Esophagus squamous epithelium (tissue), 5 donors: ENCODE measurements at places on chromosomes 6 and 20.

DNA sequence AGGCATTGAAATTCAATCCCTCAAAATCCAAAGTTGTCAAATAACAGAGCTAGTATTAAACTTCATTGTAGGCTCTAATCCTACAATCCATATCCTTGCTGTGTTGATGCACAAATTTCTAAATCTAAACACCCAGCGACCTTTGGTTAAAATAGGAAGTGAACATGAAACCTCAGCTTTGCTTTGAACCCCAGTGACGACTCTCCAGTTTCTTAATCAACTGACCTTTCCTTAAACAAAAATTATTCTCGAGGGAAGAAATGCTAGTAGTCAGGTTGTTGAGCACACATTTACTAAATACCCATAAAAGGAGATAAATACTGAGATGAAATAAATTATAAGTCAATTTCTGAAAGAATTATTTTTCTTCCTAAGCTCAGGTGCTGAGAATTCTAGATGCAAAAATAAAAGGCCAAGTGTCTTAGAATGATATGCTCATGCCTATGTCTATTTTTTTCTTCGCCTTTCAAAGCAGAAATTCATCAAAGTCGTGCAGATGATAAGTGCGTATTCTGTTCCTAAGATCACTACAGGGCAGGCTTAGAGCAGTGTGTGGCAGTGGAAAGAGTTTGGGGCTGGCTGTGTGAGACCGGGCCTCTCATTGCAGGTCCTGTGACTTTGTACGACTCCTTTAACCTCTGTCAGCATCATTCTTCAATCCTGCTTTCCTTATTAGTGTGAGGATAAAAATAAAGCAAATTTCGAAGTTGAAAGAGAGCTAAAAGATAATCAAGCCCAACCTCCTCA lies 208.7 kb downstream of the PRL start:
- no peak for DNase-seq

DNA sequence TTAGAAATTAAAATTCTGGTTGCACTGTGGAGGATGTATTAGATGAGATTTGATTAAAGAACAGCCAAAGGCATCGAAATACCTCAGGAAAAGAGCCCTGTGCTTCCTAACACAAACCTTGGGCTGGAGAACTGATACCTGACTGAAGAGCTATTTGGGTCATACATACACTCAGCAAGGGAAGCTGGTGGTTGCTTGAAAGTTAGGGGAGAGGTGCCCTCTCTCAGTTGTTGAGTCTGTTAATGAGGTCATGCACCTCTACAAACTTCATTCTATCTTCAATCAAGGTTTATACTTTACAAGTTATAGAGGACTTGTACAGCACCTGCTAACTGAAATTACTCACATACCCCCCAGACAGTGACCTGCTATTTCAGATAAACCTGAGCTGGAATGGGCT lies 25.5 kb downstream of the FAM184A start:
- no peak for DNase-seq

DNA sequence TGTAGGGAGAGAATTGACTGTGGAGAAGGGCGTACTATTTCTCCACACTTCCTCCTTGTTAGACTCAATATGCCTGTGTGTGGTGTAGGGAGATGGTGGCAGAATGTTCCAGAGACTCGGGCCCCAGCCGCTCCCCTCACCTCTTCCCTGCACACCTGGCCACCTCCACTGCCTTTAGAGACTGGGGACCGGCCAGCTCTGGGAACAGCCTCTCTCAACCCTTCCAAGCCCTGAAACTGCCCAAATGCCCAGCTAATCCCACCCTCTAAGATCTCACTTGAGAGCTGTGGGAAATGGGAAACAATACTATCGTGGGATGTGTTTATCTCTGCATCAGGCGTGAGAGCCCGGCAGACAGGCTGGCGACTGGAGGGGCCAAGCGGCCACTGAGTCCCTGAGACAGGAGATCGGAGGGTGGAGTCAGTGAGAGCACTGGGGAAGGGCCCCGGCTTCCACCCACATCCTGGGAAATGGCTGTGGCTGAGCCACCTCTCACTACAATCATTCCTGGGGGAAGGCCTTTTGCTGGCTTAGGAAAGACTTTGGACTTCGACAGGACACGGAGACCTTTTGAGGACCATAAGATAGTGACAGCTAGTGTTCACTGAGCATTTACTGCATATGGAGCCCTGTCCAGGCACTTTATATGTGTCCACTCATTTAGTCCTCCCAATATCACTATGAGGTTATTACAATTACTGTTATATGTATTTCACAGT lies 31.0 kb upstream of the MRPS18A start:
- DNase-seq: no peak

DNA sequence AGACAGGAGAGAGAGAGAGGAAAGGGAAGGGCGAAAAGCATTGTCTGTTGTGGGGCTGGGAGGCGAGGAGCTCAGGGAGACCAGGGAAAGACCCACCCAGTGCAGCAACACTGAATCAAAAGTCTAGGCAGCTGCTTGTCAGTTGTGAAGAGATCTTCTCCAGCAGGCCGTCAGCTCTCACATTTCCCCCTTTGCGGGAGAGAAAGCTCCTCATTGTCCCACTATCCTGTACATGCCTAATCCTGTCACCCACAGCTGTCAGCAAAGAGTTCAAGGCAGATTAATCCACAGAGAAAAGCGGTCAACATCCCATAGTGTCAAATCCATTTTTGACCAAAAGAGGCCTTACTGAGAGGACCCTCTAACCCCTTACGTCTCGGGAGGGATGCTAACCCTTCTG lies 27.3 kb downstream of the RNF182 start:
- DNase-seq: no peak

DNA sequence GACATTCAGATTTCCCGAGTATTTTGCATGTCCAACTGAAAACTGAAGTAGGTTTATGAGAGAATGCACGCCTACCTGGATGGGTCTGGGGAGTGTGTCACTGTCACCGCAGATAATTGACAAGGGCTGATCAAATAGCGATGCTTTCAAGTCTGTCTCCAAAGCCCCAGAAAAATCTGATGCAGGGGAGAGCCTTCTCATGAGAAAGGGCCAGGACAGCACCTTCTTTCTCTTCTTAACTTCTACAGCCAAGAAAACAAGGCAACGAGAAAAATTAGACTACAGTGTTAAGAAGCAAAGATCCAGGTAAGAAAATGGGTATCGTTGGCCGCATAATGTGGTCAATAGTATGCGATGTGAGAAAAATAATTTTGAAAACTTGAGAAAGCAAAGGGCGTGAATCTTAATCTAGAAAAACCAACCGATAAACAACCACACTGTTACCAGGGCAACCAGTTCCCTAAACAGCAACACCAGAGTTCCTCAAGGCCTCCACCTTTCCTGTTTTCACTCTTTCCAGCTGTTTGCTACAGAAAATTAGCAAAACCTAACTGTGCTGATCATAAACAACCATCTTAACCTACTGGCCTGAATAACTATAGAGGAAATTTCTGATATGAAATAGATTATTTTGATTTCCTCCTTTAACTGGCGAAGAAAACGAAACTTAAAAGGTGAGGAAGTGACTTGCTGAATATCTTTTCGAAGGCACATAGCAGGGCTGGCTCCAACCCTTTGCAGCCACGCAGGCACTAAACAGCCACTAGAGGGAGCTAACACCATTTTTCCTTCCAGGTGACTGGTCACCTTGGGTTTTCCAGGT lies 2.6 kb downstream of the TAGAP start:
- no peak for DNase-seq

- no peak for DNase-seq
Measured at GRCh38 chr20:8583566-8584043, 451.5 kb downstream of the PLCB1 start.

GRCh38 chr6:111653979-111654378 lies 48.3 kb upstream of the TRAF3IP2 start:
- no peak for DNase-seq

DNA sequence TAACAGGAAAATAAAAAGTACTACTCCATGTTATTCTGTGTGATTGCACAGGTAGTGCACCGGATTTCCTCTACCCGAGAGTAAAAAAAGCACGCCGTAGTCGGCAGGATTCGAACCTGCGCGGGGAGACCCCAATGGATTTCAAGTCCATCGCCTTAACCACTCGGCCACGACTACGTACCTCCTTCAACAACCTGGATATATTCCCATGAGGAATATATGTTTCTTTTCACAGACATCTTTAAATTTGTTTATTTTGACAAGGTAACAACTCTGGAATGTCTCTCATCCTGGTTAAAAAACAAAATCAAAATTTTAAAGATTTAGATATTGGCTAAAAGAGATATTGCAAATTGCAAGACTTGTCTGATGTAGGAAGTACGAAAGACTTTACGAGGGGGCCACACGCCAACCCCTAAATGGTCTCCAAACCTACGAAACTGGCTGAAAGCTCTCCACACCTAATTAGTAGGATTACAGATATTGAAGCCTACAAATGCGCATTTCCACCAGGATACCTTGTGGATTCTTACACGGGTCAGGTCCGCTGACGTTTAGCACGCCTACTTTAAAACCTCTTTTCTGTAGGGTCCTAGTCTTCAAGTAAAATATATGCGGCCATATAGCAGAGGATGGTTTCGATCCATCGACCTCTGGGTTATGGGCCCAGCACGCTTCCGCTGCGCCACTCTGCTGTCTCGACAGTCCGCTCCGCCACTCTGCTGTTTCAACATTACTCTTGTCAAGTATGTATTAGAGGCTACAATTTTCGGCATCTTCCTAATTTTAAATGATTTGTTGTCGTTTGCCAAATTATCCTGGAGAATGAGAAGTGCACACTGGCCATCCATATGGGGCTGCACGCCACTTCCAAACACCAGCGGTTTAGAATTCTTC lies 52.2 kb upstream of the BTN3A2 start:
- DNase-seq: no peak

DNA sequence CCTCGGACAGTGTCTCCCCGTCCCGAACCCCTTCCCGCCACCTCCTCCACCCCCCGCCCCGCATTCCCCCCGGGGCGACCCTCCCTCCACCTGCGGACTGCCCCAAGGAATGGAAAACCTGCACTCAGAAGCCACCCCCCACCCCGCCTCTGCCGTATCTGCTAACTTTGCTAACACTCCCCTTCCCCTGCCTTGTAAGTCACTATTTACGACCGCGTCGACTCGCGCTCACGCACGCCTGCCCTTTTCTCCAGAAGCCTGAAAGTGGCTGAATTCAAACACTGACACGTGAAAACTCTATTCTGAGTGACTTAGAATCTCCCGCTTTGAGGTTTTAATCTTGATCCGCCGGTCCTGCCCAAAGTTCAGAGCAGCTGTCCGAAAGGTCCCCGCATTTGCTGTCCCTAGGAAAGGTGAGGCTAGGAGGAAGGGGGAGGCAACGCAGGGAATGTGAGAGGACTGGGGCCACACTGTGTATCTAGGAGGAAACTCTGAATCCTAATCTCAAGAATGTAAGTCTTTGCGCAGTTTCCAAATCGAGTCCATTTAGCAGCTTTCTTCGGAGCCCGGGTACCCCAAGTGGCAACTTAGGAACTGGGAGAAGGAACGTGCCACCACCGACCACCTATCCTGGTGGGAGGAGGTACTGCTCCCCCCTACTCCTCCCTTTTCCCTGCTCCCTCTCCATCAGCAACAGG lies 9.3 kb upstream of the POU3F2 start:
- DNase-seq: no peak

DNA sequence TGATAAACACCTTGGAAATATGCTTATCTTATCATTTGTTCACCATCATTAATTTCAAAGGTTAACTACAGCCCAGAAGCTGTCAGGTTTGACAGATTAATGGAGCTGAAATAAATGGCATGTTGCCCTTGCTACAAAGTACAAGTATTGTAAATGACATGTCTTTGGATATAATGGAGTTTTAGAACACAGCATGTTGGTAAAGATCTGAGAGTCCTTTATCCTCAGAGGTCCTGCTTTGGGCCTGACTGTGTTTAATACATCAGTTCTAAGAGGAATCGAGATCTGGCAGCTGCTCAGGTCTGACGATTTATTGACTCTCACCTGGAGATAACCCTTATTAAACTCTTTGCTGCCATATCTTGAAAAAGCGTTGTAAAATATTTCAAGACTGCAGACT lies 222.7 kb upstream of the OPRM1 start:
- no peak for DNase-seq
